GM18507 (cell line): ENCODE measurements at places on chromosomes 6 and 20.

DNA sequence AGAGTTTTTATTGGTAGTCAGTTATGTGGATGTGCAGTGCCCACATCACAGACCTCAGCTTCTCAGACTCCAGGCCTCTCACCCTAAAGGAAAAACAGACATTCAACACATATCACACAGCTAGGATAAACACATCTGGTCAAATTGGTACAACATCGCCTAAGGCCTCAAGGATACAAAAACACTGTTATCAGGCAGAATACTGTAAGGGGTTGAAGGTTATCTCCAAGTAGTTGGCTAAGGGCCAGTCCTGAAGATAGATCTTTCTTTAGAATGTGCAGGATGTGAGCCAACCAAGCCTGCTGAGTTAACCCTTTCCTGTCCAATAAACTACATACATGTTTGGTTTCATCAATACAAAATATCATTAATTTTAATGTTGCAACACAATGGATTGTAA is 308.4 kb upstream of the GJE1 start:
- no peak for DNase-seq

GRCh38 chr6:45478240-45478639 is 100.5 kb upstream of the SUPT3H start:
- no peak for DNase-seq

GRCh38 chr20:39245685-39246311 is 283.7 kb downstream of the DHX35 start:
- no peak for DNase-seq

DNA sequence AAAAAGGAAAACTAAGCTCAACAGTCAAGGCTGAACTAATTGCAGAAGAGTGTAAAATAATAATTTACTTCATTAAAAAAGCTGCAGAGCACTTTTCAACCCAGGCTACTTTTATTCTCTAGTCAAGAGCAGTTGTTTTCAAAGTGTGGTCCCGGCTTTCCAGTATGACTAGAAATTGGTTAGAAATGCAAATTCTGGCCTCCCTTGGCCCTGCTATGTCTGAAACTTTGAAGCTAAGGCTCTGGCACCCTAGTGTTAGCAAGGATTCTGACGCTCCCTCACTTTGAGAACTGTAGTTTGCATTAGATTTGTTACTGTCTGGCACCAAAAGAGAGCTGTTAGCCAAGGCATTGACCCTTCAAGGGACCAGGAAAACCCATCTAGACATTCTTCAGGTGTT is 9.5 kb upstream of the NXT1 start:
- DNase-seq, result no peak

DNA sequence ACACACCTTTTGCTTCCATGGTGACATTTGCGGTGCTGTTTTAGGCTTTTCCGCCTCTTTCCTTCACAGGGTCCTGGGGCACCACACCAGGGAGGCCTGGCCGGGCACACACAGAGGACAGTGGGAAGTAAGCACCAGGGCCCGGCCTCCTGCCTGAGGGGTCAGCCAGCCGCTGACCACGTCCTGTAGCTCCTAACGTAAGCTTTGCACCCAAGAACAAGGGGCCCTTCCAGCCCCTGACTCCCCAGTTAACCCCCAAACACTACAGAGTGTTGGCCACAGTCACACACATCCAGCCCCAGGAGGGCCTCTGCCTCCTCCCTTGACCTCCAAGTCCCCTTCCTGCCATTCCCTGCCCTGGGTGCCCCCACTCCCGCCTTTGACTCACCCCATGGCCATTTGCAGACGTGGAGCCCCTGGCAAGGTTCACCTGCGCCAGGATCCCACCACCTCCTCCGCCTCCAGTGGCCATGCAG is 54.7 kb downstream of the YTHDF1 start:
- DNase-seq, result no peak

DNA sequence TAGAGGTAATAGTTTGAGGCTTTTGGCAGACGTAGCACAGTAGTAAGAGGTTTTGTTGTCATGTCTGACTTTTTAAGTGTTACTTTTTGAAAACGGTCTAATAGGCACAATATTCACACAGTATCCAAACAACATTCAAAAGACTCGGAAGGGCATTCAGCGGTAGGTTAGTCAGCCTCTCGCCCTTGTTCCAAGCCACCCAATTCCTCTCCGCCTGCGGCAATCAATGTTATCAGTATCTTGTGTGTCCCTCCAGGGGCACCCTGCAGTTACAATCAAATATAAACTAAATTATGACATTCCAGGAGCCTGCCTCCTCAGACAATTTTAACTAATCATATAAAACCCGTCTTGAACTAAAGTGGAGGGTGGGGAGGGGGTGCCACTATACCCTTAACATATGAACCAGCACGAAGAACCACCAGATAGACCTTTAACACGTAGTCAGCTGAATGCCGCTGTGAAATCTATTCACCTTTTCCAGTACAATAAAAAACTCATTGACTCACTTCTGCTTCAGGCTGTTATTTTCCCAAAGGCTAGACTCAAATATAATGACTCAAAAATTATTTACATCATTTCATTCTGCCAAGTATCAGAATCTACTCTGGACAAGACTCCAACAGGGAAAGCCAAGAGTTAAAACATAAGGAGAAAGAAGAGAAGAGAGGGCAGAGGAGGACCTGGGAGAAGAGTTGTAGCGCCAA is 1.6 kb downstream of the TENT5A start:
- no peak for DNase-seq

DNA sequence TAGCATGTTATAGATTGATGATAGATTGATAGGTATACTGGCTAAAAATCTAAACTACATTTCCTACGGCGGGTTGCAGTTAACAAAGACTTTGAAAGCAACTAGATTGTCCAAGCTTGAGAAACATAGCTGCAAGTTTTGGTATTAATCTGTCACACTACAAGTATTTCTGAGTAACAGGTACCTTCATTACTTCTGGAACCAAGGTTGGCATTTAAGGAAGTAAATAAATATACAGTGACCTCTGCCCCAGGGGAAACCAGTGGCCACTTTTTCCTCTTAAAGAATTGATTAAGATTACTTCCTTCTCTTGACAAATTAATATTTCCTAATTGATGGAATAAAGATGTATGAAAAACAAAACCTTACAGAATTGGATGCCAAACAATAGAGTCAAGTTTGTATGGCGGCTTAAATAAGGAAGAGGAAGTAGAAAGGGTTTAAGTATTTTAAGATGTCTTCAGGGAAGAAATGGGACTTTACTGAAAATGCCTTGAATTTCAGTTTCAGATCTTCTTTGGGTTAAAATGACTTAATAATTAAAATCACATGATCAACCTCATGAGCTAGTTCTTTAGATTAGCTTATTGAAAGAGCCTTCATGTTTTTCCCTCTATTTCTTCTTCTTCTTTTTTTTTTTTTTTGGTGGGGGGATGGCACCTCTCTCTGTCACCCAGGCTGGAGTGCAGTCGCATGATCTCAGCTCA is 132.8 kb downstream of the DOK5 start:
- DNase-seq, result no peak

GRCh38 chr20:35232575-35232974 is 6.1 kb downstream of the MMP24 start:
- no peak for DNase-seq

DNA sequence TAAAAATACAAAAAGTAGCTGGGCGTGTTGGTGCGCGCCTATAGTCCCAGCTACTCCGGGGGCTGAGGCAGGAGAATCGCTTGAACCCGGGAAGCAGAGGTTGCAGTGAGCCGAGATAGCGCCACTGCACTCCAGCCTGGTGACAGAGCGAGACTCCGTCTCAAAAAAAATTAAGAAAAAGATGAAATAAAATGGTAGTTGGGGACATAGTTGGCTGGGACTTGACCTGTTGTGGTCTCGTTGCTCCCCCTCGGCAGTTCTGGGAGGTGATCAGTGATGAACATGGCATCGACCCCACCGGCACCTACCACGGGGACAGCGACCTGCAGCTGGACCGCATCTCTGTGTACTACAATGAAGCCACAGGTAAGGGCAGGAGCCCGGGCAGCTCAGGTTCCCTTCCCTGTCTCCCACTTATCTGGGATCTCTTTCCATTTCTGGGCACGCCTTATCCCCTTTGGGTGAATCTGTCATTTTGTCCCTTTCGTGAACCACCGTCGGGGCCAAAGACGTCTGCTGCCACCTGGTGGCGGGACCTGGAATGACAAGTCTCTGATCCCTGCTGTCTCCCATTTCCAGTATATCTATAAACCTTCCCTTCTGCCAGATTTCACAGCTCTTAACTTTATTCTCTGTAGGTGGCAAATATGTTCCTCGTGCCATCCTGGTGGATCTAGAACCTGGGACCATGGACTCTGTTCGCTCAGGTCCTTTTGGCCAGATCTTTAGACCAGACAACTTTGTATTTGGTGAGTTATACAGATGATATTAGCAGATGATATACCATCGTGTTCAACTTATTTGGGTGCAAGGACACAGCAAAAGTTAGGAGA is 2.3 kb downstream of the TUBB start:
- no peak for DNase-seq

DNA sequence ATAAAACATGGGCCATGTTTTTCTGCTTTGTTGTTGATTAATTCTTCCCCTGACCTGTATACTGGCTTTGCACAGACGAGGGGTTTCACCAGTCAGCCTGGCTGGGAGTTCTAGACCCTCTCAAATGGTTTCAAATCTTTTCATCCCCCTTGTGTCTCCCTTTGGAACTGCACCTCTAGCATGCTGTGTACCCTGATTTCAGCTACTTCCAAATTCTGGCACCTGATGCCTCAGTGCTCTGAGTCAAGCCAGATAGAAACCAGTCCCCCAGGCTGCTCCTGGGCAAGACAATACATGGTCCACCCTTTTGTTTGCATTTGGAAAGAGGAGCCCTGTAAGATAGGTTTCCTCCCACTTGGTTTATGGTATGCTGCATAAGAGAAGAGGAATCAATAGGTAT is 290.2 kb downstream of the BTBD3 start:
- no peak for DNase-seq

GRCh38 chr6:18330548-18331081 is 56.5 kb upstream of the RNF144B start:
- no peak for DNase-seq

DNA sequence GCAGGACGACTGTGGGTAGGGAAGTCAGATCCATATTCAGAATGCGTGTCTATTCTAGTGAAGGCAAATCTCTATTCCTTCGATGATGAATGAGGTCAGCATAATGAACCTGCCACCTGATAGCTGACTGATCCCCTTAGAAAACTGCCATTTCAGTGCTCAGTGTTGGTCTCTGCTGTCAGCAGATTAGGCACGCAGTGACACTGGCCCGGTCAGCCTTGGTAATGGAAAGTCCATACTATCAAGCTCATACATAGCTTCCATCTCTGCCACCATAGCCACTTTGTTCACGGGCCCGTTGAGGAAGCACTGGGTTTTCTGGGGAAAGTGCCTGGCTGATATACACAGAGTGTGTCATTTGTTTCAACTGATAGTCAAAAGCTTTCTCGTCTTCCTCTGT is 54.0 kb downstream of the C6orf52 start:
- no peak for DNase-seq

- no peak for DNase-seq
Measured at GRCh38 chr6:163229050-163229449, 185.5 kb upstream of the QKI start.

DNA sequence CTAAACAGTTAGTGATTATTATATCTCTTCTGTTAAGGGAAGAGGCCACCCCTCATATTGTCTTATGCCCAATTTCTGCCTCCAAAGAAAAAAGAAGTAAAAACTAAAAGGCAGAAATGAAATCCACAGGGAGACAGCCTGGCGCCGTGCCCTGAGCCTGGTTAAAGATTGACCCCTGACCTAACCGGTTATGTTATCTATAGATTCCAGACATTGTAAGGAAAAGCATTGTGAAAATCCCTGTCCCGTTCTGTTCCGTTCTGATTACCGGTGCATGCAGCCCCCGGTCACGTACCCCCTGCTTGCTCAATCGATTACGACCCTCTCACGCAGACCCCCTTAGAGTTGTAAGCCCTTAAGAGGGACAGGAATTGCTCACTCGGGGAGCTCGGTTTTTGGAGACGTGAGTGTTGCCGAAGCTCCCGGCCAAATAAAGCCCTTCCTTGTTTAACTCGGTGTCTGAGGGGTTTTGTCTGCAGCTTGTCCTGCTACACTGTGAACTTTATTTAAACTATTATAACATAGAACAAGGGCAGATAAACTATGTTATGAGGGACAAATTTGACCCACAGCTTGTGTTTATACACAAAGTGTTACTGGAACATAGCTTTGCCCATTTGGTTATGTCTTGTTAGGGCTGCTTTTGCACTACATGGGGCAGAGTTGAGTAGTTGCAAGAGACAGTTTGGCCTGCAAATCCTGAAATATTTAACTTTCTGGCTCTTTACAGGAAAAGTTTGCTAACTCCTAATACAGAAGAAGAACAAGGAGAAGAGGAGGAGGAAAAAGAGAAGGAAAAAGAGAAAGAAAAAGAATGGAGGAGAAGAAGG is 49.6 kb downstream of the CD24 start:
- no peak for DNase-seq

- DNase-seq, result no peak
Measured at GRCh38 chr6:8201679-8202078, 99.3 kb upstream of the EEF1E1 start.

DNA sequence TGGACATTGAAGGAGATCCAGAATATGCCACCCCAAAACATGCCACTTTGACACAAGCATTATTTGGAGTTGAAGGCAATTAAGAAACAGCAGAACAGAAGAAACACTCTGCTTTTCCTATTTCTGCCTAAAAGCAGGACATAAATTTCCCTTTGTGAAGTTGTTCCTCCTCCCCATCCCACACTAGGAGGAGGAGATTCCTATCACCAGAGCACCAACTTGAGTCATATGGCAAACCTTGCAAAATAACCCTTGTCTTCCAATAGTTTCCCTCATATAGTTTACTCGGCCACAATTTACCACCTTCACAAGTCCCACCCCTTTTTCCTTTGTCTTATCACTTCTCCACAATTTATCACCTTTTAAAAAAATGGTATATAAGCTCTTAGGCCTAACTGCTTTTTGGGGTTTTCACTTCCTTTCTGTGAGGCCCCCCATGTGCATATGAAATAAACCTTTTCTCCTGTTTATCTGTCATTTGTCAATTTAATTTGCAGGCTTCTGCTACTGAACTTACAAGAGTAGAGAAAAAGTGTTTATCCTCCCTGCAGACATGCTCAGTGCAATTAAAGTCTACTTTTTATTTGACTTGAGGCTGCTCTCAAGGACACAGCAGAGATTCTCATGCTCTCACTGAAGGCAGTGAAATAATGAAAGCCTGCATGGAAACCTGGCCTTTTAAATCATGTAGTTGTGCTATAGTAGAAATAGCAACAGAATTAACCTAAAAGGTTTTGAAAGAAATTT is 2.8 kb upstream of the RAB23 start:
- DNase-seq, result no peak

- no peak for DNase-seq
Measured at GRCh38 chr20:46622165-46622564, 29.1 kb downstream of the SLC13A3 start.
